Stimulated activated CD4-positive, alpha-beta T cell treated with anti-CD3 and anti-CD28 coated beads, TNF-alpha, amount 100 ng/mL, for 4 hours (primary cell): ENCODE measurements at places on chromosomes 11 and 22.

DNA sequence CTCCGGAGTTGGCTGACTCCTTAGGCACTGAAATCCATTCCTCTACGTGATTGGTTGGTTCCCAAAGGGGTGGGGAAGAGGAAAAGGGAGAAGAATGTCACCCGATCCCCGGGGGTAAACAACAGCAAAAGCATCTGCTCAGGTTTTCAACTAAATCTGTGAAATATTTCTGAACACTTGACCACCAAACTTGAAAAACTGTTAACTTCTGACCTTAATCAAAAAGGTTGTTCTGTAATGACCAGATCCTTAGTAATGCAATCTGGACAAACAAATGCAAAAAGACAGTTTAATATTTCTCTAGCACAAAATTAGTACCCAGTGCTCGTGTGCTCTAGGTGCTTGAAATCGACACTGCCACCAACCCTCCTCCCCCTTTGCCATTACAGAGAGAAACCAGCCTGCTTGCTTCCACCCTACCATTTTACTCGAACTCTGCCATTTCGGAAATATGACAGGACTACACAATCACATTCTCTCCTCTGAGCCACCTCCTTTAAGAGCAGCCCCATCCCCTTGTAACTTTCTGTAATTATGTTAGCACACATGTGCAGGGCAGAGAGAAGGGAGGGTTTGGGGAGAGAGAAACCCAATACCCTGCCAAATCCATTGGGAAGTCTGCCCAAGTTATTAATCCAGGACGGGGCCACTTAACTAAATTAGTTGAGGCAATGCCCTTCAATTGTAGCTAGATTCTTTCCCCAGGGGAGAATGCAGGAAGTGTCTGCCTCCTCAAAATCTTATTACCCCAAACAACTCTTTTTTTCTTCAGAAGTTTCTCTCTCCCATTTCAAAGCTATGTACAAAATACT, 113.8 kb downstream of the RBFOX2 start:
- DNase-seq = no peak

- DNase-seq = no peak
Measured at GRCh38 chr11:17923217-17923616, 89.6 kb downstream of the SERGEF start.

- no peak for DNase-seq
Measured at GRCh38 chr11:111386611-111387150, 7.6 kb upstream of the POU2AF1 start.

DNA sequence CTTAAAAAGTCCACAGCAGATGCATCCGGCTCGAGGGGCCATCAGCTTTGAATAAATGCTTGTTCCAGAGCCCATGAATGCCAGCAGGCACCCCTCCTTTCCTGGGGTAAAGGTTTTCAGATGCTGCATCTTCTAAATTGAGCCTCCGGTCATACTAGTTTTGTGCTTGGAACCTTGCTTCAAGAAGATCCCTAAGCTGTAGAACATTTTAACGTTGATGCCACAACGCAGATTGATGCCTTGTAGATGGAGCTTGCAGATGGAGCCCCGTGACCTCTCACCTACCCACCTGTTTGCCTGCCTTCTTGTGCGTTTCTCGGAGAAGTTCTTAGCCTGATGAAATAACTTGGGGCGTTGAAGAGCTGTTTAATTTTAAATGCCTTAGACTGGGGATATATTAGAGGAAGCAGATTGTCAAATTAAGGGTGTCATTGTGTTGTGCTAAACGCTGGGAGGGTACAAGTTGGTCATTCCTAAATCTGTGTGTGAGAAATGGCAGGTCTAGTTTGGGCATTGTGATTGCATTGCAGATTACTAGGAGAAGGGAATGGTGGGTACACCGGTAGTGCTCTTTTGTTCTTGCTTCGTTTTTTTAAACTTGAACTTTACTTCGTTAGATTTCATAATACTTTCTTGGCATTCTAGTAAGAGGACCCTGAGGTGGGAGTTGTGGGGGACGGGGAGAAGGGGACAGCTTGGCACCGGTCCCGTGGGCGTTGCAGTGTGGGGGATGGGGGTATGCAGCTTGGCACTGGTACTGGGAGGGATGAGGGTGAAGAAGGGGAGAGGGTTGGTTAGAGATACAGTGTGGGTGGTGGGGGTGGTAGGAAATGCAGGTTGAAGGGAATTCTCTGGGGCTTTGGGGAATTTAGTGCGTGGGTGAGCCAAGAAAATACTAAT, 1.9 kb downstream of the NEAT1 start:
- DNase-seq = no peak

- no peak for DNase-seq
Measured at GRCh38 chr11:123838659-123839058, 32.5 kb upstream of the OR6M1 start.

GRCh38 chr22:30600921-30601320, 6.1 kb upstream of the TCN2 start:
- no peak for DNase-seq

GRCh38 chr22:43230971-43231723, 44.2 kb upstream of the TTLL12 start:
- peak; percentile 52 for DNase-seq

DNA sequence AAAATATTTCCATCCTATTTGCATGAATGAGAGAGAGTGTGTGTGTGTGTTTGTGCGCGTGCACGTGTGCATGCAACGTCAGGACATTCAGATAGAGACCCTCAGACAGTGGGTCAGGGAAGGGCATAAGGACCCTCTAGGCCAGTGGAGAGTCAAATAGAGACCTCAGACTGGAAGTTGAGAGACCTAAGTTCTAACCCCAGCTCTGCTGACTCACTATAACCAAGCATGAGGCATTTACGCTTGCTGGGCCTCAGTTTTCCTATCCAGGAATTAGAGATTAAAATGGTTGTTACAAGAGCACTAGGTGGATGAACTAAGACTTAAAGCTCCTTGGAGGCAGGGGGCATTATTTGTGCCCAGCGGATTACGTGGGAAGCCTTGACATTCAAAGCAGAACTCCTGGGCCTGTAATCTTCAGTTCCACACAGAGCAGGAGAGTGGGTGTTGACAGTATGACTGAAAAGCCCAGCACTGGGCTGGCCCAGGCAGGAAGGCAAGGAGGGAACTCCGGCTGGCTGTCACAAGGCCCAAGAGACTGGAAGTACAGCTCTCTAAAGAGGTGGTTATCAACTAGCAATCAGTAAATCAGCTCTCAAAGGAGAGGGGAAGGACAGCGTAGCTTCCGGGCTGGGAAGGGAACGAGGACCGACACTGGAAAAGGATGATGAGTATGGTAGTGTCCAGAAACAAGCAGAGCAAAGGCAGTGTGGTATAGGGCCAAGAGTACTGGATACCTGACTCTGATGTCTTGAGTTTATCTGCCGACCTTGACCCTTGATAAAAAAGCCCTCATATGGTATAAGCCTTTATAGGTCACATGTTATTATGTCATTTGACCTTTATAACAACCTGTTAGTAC, 9.2 kb downstream of the RHOG start:
- DNase-seq = no peak

DNA sequence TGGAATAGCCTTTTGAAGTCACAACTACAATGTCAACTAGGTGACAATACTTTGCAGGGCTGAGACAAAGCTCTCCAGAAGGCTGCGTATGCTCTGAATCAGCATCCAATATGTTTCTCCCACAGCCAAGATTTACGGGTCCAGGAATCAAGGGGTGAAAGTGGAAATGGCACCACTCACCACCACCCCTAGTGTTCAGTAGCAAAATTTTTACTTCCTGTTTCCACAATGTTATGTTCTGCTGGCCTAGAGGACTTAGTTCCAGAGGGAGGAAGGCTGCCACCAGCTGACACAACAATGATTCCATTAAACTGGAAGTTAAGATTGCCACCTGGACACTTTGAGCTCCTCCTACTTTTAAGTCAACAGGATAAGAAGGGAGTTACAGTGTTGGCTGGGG, 68.5 kb upstream of the MPEG1 start:
- no peak for DNase-seq

GRCh38 chr22:39431821-39432251, 25.0 kb upstream of the MGAT3 start:
- no peak for DNase-seq

DNA sequence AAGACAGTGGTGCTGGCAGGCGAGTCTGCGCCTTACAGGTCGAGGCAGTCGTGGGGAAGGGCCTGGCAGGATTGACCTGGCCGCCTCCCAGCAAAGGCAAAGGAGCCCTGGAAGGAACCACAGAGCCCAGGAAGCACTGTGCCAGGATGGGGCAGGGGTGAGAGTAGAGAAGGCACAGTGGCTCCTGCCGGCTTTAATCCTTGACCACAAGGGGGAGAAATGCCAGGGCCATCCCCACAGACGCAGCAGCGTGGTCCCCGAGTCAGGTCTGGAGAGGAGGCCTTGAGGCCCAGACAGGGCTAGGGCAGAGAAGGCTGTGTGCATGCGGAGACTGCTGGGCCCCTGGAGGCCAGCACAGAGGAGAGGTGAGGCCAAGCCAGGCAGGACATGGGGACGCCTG, 9.9 kb upstream of the NDUFS8 start:
- DNase-seq = no peak

- DNase-seq = no peak
Measured at GRCh38 chr11:6608726-6609501, 3.1 kb downstream of the TAF10 start.

- no peak for DNase-seq
Measured at GRCh38 chr11:28627690-28628255, 519.6 kb downstream of the METTL15 start.

DNA sequence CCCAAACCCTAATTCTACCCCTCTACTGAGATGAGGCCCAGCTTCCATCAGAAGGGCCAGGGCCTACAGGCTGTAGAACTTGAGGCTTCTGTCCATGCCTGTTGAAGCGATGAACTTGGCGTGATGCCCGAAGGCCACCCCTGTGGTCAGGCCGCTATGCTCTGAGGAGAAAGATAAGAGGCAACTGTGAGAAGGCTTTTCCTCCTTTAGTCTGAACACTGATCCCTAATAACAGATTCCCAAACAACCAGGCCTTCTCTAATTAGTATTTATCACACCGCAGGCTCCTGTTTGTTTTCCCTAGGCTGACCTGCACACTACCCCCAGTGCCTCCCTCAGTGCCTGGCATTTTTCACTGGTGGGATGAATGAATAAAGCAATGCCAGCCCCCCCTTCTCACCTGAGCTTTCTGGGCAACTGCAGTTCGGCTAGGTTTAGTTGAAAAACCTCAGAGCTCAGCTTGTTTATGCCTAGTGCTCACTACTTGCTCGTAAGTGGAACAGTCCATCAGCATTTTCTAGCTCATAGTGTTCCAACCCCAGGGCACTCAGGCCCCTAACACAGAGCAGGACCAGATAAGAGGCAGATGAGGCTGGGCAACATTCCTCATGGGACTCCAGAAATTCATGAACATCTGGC, 15.2 kb downstream of the PRPF19 start:
- DNase-seq = no peak

DNA sequence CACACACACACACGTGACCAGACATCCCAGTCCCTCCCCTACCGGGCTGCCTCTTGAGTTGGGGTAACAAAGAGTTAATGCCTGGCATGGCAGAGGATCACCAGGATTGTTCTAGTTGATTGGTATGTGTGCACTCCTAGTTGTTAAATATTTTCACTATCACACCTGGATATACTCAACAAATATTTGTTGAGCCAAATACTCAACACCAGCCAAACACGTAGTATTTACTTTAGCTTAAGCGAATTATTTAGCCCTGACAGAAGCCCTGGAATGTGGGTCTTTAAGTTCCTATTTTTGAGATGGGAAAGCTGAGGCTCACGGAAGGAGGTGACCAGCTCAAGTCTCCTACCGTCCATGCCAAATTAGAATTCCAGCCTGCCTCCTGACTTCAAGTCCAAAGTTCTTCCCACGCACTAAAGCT, 10.5 kb downstream of the CD3E start:
- DNase-seq = no peak
